ENCODE measurements at places on chromosomes 3 and 15.
A peak's percentile ranks its signal among the peaks of the same experiment; 100 is the strongest.

DNA sequence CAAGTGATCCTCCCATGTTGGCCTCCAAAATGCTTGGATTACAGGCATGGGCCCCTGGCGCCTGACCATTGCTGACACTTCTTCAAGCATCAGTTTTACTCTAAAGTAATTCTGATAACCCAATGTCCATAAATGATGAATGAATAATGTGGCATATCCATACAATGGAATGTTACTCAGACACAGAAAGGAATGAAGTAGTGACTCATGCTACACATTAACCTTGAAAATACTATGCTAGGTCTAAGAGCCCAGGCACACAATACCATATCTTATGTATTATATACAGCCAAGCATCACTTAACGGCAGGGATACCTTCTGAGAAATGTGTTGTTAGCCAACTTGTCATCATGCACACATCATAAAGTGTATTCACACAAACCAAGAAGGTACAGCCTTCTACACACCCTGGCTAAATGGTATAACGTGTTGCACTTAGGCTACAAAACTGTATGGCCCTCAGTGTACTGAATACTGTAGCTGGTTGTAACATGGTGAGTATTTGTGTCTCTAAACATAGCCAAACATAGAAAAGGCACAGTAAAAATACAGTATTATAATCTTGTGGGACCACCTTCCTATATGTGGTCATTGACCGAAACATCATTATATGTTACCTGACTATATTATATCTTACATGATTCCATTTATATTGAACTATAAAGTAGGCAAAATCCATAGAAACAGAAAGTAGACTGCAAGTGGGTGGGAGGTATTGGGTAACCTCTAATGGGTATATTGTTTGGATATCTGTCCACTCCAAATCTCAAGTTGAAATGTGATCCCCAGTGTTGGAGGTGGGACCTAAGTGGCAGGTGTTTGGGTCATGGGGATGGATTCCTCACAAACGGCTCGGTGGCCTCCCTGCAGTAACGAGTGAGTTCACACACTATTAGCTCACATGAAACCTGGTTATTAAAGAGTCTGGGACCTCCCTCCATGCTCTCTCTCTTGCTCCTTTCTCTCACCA lies 31.4 kb downstream of the MKRN2 start:
- peak; percentile 53 for ATAC-seq

DNA sequence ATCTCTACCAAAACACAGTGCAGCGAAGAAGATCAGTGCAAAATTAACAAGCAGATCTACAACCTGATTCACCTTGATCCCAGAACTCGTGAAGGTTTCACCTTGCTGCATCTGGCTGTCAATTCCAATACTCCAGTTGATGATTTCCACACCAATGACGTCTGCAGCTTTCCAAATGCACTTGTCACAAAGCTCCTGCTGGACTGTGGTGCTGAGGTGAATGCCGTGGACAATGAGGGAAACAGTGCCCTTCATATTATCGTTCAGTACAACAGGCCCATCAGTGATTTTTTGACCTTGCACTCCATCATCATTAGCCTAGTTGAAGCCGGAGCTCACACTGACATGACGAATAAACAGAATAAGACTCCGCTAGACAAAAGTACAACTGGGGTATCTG lies 13.2 kb downstream of the FEM1B start:
- ATAC-seq, result no peak

DNA sequence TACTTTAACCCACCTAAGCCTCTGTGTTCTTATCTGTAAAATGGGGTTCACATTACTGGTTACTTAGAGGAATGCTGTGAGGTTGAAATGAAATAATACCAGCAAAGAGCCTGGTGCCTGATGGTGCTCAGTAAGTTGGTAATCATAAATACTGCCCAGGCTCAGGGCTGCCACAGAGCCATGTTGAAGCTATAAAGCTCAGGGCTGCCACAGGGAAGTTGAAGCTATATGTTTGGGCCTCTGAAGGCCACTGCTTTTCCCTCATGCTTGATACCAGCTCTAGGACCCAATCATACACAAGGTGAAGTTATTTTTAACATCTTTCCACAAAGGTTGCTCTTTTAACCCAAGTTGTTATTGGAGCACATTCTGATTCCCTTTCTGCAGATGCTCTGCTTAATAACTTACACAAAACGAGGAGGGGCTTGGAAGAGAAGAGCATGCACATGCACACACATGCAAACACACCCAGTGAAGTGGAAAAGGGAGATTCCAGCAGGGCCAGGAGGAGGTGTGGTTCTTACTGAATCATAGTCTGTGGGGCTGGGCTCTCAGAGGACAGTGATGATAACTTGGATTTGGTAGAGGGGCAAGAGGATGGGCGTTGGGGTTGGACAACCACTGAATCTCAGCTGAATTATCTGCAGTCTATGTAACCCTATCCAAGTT lies 17.4 kb downstream of the PARP14 start:
- no peak for ATAC-seq

GRCh38 chr3:169998668-169999131 lies 32.1 kb downstream of the SEC62 start:
- no peak for ATAC-seq

DNA sequence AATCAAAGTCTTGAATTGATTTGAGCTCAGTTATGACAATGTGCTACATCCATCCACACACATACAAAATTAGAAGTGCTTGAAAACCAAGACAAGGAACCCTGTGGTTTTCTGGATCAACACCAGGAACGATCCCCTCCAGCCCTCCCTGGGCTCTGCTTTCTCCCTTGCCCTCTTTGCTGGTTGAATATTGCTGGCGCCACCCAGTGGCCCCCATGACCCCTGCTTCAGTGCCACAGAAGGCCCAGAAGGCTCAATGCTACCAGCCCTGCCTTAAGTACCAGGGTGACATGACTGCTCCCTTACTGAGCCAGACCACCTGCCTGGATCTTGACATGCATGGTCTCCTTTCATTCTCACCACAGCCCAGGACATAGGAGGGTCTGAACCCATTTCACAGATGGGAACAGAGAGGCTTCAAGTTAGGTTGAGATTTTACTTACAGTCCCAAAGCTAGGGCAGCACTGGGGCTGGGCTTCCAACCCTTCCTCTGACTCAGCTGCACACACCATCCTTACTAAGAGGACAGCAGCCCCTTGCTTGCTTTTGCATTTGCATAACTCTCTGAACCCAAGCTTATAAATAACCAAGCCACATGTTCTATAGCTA lies 15.0 kb downstream of the IL12A start:
- ATAC-seq, result peak; percentile 92

GRCh38 chr3:72633121-72633520 lies 215.1 kb downstream of the SHQ1 start:
- no peak for ATAC-seq

GRCh38 chr3:71454512-71455403 lies 128.8 kb downstream of the FOXP1 start:
- ATAC-seq, result no peak

DNA sequence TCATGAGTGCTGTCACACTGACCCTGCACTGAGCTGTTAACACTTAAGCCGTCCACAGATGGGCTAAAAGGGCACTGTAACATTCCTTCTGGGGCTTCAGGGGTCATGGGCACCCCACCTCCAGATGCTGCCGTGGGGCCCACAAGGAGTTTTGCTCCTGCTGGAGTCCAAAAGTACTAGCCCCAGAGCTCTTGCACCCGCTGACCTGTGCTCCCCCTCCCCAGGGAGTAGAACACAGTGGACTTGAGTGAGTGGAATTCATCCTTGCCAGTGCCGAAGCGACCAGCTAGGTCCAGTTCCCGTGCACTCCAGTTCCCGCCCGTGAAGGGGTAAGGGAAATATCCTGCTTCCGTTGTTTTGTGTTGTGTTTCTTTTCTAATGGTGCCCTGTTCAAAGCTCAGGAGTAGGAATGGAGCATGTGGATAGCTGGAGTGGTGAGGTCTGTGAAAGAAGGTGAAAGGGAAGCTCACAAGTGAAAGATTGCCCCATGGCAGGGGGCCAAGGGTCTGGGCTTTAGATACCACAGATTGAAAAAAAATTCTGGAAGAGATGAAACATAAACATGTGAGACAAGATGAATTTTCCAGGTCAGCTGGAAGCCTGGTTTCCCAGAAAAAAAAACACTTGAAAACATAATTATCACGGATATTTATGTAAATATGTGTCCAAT lies 36.6 kb downstream of the SLCO2A1 start:
- ATAC-seq, result no peak

DNA sequence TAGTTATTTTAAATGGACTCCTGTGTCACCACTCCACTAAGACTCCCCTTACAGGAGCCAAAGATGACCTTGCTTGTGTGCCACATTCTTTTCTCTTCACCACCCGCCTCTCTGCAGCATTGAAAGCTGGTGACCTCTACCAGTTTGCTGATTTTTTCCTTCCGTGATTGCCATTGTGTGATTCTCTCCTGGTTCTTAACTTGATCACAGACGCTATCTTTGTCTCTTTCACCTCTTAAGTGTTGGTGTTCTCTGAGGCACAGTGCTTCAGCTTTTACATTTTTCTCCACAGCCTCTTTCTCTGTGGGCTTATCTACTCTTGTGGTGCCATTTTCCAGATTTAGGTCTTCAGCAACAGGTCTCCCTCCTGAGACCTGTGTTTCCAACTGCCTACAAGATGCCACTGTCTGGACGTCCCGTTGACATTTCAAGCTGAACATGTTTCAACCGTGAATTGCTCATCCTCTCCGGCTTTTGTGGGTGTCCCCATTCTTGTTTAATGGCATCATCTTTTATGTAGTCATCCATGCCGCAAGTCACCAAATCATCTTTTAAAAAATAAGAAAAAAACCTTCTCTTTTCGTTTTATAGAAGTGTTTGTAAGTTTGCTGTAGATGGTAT lies 26.5 kb downstream of the IQGAP1 start:
- ATAC-seq, result peak; percentile 53

DNA sequence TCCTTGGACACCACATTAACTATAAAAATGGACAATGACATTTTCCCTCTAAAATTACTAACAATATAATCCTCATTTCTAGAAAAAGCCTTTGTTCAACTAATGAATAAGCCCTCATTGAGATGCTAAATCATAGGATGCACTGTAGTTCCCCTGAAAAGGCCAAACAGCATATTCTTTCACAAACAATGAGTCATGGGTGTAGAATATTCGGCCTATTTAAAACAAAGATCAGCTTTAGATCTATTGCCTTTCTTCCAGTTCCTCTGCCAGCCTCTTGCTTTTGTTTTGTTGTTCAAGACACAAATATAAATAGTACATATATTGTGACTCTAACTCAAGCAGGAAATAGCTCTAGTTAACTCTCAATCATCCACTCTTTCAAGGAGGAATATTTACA lies 82.5 kb downstream of the ADAM10 start:
- no peak for ATAC-seq

GRCh38 chr3:181265750-181266333 lies 276.3 kb upstream of the DNAJC19 start:
- ATAC-seq, result 0 out of 3 replicates have a peak, but pooled peaks have one; percentile 36

- ATAC-seq, result no peak
Measured at GRCh38 chr3:169607949-169608348, 55.6 kb downstream of the MECOM start.

- ATAC-seq, result no peak
Measured at GRCh38 chr15:81259760-81260298, 63.1 kb downstream of the IL16 start.

- no peak for ATAC-seq
Measured at GRCh38 chr3:18740631-18741583, 315.8 kb upstream of the SATB1 start.

- no peak for ATAC-seq
Measured at GRCh38 chr3:4981294-4981664, 2.0 kb downstream of the BHLHE40 start.

GRCh38 chr15:88242586-88243555 lies 13.7 kb downstream of the NTRK3 start:
- no peak for ATAC-seq

- no peak for ATAC-seq
Measured at GRCh38 chr15:41919201-41919820, 25.5 kb upstream of the SPTBN5 start.

- no peak for ATAC-seq
Measured at GRCh38 chr3:160885791-160886286, 129.8 kb downstream of the PPM1L start.

DNA sequence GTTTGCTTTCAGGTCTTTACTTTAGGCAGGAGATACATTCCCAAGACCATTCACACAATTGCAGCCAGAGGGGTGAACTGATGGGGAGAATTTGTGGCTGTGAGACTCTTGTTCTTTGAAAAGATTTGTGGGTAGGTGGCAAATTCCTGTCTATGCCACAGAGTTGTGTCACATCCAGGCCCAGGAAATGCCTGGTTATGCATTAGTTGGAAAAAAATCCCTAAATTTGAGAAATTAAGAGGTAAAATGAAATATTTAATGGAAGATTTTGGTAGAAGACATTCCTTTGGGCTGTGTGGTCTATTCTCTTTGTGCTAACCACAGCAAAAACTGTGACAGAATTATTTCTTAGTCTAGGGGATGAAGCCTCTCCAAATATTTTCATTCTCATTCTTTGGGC lies 28.8 kb downstream of the SAMMSON start:
- no peak for ATAC-seq

DNA sequence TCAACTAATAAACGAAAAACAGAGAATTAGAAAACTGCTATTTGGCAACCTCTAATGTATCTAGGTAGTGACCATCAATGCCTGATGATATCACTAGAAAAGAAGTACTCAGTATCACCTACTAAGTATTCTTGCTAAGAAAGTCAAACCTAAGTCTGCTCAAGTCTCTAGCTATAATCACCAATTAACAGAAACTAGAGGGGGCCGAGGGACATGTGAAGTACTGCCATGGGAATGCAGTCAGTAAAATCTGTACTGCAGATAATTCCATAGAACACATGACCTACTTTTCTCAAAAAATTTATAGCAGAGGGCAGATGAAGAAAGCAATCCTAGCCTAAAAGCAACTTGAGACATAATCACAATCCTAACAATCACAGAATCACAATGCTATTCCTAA lies 51.4 kb downstream of the CPEB1 start:
- no peak for ATAC-seq

DNA sequence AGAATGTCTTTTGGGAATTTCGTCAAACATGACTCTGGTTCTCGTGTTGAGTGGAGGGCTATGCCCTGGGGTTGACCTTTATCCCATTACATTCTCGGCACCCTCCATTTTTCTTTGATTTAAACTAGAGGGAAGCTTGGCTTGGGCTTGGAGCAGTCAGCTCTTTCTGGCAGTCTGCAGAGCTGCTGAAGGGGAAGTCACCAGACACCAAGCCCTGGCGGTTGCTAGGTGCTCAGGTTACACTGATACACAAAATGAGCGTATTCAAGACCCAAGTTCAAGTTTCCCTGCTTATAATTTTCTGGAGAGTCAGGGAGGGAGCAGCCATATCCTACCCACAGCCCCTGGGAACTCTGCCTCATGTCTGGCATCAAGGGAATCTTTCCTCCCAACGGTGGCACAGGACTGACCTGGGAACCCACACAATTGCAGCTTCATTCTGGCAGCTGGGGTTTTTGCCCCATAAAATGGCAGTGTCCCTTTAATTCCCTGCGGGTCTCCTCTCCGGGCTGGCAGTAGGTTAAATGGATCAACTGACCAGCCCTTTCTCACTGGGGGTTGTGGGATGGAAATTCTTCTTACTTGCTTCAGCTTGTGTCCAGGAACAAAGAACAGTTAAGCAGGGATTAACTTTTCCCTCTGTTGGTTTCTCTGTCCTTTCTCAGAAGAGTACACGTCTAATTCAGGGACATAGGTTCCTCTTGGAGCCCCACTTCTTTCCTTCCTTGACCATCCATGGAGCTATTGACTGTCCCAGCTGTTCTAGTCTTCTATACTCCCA lies 110.0 kb upstream of the DLG1 start:
- peak; percentile 91 for ATAC-seq

All from SK-N-SH treated with all-trans-retinoic acid at 6 μM for 48 hours (cell line).